GM12892 (cell line): ENCODE measurements at places on chromosomes 7 and 10.

- DNase-seq, result peak; percentile 83
Observed at GRCh38 chr10:103458720-103459119, at the start of gene CALHM1. Gene CALHM1 (minus strand): TSS chr10:103458900. CDS start chr10:103458751, 149 bp downstream.

DNA sequence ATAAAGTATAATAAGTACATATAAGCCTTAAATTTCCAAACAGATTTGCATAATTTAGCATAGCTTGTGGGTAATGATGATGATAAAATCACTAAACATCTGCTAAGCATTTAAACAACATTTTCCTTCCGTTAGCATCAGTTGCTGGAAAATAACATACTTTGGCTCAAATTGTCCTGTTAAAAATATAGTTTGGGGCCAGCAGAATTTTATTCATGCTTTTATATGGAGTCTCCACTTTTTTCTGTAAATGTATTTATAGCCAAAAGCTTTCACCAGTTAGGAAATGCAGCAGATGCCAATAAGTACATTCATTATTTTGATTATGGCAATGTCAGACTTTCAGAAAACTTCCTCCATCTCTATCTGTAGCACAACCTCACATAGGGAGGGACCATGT, 107.2 kb downstream of the CNTNAP2 start:
- DNase-seq, result no peak

- peak; percentile 63 for DNase-seq
Observed at GRCh38 chr10:79444199-79445119, 965 bp downstream of the ZCCHC24 start.

- DNase-seq, result no peak
Observed at GRCh38 chr7:47748041-47748440, 166.1 kb upstream of the TNS3 start.

GRCh38 chr10:128009372-128010126, 102.6 kb downstream of the PTPRE start:
- DNase-seq, result no peak
